Stimulated activated CD8-positive, alpha-beta memory T cell treated with anti-CD3 and anti-CD28 coated beads, Interleukin-12 subunit alpha, Interleukin-12 subunit beta, amount 100 ng/mL, for 4 hours (primary cell): ENCODE measurements at places on chromosomes 7 and 10.

- DNase-seq = no peak
These were observed 111.4 kb downstream of the SRPK2 start for GRCh38 chr7:105277341-105277740.

- DNase-seq = no peak
These were observed 837.7 kb downstream of the REEP3 start for GRCh38 chr10:64358907-64359306.

DNA sequence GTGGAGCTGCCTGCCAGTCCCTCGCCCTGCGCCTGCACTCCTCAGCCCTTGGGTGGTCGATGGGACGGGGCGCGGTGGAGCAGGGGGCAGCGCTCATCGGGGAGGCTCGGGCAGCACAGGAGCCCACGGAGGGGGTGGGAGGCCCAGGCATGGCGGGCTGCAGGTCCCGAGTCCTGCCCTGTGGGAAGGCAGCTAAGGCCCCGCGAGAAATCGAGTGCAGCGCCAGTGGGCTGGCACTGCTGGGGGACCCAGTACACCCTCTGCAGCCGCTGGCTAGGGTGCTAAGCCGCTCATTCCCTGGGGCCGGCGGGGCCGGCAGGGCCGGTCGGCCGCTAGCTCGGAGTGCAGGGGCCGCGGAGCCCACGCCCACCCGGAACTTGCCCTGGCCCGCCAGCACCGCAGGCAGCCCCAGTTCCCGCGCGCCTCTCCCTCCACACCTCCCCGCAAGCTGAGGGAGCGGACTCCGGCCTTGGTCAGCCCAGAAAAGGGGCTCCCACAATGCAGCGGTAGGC is 565.9 kb upstream of the NRG3 start:
- DNase-seq = no peak

- DNase-seq = no peak
These were observed 43.7 kb upstream of the GNA12 start for GRCh38 chr7:2887816-2888215.

GRCh38 chr7:26061678-26062603 is 90.1 kb upstream of the NFE2L3 start:
- DNase-seq = peak; percentile 42

DNA sequence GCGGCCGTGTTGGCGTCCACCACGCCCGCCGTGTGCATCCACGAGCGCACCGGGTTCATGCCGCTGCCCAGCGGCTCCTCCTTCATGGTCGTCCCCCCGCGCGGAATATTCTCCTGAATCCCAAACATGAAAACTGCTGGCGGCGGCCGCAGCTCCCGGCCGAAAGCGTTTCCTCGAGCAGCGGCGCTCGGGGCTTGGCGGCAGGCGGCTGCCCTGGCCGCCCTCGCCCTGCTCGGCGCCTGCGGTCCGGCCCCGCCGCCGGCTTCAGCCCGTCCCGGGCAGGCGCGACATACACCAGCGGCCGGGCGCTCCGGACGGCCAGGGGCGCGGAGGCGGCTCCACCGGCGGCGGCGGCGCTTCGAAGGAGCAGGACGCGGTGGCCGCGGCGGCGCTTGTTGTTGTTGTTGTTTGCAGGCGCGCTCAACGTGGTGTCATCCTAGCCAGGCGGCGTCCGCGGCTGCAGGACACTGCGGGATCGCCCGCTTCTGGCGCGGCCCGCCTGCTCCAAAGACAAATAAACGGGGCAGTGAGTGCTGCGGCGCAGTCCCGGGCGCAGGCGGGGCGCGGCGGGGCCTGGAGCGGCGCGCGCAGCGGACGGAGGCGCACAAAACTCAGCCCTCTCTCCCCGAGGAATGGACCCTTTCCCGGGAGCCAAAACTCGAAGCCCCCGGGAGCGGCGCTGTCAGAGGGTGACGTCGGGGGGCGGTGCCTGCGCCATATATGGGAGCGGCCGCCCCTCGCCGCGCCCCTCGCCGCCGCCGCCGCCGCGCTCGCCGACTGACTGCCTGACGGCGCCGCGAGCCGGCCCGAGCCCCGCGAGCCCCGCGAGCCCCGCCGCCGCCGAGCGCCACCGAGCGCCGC is at the start of gene EBF3:
EBF3 (minus strand) TSS at position 634 of the 861 bp plus-strand sequence; CDS start at position 128, 506 bp downstream.
- DNase-seq = no peak

GRCh38 chr7:106108991-106109390 is 3.1 kb downstream of the SYPL1 start:
- DNase-seq = no peak

- DNase-seq = no peak
These were observed 2.8 kb upstream of the LZTS2 start for GRCh38 chr10:100996678-100997359.

GRCh38 chr10:51095444-51095843 is 21.2 kb downstream of the PRKG1 start:
- DNase-seq = no peak

DNA sequence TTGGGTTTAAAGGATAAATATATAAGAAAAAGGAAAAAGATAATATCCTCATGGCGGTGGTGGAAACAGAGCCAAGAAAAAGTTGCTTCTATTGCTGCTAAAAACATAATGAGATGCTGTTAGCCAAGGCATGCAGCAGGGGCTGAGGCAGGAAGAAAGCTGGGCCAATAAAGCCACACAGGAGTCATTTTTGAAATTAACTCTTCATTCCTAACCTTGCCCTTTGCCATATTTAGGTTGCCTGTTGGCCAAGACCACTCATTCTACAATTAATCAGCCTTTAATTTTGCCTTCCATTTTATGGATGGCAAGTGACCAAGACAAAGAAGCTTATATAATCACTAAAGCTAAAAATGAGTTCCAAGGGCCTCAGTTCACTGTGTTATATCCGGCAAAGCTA is 58.2 kb downstream of the ARMH3 start:
- no peak for DNase-seq

DNA sequence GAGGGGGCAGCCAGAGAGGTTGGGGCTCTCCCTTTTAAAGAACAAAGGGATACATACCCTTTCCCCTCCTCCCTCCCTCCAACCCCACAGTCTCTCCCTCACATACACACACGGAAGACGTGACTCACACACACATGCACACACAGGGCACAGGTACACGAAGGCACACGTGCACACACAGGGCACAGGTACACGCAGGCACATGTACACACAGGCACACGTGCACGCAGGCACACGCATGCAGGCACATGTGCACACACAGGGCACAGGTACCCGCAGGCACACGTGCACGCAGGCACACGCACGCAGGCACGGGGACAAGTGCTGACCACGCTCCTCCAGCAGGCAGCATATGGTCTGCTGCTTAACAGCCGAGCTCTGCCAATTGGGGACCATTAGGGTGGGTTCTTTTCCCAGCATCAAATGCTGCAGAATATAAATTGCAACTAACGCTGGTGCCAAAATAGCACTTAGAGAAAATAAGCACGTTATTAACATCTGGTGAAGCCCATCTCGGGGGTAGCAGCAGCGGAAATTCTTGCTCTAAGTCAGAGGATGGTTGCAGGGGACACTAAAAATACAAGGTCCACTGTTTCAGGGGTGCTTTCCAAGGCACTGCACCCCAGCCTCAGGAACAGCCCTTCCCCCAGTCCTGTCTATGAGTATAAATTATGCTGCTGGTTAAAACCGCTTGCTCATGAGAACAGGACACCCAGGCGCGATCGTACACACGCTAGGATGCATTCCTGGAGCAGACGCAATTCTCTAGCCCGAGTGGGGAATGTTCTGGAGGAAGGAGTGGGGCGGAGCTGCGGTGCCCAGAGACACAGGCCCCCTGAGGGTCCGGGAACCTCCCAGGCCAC is 55.2 kb upstream of the TNRC18 start:
- no peak for DNase-seq

DNA sequence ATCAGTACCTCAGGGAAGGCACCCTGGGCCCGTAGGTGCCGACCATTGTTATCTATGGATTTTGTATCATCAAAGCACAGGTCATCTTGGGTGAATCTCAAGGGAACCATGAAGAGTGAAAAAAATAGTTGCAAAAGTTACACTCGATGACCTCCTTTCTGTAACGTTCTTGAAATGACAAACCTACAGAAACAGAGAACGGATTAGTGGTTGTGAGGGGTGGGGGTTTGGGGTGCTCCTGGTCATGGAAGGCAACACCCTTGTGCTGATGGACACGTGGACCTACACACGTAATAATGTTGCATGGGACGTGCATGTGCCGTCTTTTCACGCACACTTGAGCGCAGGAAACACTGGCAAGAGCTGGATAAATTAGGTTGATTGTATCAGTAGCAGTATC is 655.9 kb downstream of the SDK1 start:
- DNase-seq = no peak

DNA sequence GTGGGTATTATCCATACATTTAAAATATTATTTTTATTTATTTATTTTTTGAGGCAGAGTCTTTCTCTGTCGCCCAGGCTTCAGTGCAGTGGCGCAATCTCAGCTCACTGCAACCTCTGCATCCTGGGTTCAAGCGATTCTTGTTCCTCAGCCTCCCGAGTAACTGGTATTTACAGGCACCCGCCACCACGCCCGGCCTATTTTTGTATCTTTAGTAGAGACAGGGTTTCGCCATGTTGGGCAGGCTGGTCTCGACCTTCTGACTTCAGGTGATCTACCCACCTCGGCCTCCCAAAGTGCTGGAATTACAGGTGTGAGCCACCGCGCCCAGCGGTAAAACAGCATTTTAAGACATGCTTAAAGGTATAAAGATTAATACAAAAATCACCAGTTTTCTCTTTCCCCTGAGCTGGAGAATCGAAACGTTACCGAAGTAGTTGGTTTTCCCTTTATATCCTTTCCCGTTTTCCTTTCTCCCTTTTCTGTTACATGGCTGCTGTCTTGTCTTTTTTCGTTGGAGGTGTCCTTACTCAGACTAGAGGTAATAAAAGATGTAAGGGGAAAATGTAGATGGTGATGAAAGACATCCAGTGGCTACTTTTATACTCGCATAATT is 1.7 kb downstream of the ARL5B start:
- no peak for DNase-seq
